ENCODE measurements at places on chromosomes 5 and 9.

DNA sequence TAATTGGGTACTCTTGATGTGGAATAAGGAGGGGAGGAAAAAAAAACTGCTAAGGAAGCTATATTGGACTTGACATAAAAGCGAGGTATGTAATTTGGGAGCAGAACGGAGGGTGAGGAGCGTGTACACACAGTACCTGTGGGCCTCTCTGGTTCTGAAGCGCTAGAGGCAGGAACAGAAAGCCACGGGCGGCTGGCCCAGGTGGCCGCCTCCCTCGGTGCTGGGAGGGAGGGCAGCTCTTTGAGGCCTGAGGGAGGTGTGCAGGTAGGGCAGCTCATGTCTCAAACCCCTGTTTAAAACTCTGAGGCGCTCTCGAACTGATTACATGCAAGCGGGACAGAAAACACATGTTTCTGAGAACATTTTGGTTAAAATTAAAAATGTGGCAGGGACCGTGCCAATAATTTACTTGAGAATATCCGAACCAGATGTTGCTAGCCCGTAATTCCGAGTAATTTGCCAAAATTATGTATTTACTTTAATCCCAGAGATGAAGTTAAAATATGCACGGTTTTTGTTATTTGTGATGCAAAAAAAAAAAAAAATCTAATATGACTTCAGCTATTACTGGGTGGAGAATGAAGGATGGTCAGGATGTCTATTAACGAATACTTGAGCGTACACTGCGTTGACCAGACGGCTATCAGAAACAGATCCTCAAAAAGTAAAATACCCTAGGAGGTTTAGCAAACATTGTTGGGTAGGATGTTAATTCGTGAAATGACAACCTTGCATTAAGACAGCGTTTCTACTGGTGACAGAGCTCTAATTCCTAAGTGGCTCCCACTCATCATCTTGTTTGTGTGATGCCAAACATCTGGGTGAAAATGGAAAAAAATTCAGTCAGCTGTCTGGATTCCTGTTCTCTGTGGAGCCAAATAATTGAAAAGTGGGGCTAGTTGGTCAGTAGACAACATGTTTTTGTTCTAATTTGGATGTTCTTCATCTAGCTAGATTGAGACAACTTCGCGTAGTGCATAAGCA is 24.4 kb upstream of the STC2 start:
- DNase-seq, result no peak

- no peak for DNase-seq
These were observed 45.2 kb upstream of the APC start for GRCh38 chr5:112692472-112692871.

DNA sequence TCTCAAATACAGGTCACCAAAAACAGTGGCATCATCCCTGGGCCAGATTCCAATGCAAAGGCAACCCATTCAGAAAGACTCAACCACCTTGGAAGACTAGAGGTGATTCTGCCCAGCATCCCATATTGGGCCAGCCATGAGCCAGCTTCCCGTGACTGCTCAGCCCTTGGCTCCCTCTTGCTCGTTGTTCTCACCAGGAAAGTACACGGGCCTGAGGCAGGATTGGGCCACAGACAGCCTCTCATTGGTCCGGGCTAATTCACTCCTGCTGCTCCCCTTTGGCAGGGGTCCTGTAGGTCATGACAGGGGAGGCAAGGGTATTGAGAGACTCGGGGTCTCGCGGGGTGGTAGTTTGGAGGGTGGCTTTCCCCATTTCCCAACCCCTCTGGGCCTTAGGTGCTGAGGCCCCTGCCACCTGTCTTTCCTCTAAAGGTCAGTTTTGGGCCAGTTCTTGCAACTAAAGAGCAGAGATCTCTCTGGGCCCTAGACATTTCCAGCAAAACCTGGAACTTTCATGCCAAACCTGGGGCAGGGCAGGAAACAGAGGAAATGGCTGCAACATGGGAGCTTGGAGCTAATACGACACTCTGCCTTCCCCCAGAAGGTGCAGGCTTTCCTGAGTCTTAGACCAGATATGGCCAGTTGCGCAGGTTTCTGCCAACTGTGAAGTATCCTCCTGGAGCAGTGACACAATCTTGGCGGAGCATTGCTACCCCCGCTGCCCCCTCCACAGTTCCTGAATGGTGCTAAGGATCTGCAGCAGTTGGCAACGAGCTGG is 22.0 kb upstream of the FGFR4 start:
- no peak for DNase-seq

GRCh38 chr5:93054424-93055163 is 526.4 kb downstream of the NR2F1-AS1 start:
- DNase-seq, result no peak

DNA sequence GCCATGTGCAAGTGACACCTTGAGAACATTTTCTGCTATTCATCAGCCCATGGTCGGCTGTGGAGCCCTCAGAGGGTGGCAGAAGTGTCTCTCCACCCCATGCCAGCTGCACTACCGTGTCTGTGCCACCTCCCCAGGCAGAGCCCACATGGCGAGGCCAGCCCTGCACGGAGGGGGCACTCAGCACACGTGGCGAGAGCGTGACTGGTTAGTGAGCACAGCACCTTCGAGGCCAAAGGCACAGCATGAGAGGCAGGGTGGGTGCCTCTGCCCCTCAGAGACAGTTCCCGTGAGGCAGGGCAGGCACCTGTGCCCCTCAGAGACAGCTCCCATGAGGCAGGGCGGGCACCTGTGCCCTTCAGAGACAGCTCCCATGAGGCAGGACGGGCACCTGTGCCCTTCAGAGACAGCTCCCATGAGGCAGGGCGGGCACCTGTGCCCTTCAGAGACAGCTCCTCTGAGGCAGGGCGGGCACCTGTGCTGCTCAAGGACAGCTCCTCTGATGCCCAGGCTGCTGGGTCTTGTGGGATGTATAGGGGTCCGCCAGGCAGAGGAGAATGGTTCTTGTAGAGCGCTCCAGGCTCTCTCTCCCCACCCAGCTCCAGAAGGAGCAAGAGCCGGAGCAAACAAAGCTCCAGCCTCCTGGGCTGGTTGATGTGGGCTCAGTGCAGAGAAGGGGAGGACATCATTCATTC is 179.8 kb upstream of the PPP1R26 start:
- no peak for DNase-seq

GRCh38 chr5:172565455-172565854 is 75.6 kb upstream of the NEURL1B start:
- no peak for DNase-seq

- DNase-seq, result no peak
These were observed 381.4 kb downstream of the TMEM161B start for GRCh38 chr5:87887247-87887646.

- no peak for DNase-seq
These were observed 89.9 kb downstream of the MAPKAP1 start for GRCh38 chr9:125617087-125617486.

- no peak for DNase-seq
These were observed 136.7 kb upstream of the MOCS2 start for GRCh38 chr5:53246042-53246836.

- DNase-seq, result no peak
These were observed 548 bp downstream of the CEP120 start for GRCh38 chr5:123422433-123423277.

GRCh38 chr9:114968671-114969070 is 38.3 kb upstream of the TNFSF8 start:
- DNase-seq, result no peak

DNA sequence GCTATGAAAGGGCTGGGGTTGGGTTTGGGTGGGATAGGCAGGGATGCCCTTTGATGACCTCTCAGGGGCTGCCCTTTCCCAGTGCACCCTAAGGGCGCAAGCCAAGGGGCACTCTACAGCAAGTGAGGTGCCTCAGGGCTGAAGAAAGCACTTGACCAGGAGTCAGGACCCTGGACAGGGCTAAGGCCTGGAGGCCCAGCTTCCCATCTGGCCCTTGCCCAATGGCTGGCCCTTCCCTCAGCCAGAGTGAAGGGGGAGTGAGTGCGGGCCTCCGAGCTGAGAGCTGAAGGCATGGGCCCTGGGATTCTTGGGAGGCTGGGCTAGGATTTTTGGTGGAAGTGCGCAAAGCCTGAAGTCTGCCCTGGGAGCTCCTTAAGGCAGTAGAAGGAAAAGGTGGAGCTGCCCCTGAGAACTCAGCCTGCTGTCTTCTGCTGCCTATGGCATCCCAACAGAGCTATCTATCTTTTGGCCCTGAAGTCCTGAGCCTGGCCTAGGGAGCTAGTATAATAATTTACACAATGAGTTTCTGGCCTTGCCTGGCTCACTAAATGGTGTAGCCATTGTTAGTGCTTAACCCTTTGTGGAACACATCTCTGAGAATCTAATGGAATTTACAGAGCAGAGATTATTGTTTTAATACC is 16.4 kb downstream of the JADE2 start:
- no peak for DNase-seq

DNA sequence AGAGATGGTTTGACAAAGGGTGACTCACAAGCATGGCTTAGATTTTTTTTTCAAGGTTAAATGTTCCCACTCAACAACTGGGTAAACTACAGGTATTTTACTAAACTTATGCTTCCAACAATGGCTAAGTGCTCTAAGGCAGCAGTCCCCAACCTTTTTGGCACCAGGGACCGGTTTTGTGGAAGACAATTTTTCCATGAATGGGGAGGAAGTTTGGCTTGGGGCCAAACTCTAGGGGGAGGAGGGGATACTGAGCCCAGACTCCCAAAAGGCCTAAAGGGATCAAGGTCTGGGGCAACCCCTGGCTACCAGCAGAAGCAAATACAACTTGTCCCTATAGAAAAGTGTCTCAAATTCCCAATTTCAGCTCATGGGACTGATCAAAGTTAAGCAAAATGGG is 32.0 kb upstream of the HSD17B3 start:
- DNase-seq, result no peak

DNA sequence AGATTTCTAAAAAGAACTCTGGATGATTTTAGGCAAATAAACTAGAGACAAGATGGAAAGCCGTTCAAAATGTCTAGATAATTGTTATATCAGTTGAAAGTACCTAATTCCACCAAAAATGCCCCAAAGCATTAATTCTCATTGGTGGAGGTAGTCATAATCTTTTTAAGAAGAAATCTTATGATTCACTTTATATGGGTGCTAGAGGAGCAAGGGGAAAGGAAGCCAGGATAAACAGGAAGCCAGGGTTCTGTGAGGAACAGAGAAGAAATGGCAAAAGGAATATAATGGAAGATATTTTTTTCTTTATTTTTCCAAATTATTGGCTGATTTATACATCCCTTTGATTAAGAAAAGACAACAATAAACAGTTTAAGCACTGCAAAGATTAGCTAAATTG is 7.8 kb downstream of the YIPF5 start:
- no peak for DNase-seq

- no peak for DNase-seq
These were observed 140.0 kb downstream of the MUSK start for GRCh38 chr9:110808599-110808980.
